ENCODE measurements at places on chromosomes 6 and 20. TPM values are rescaled to one million over a fixed set of nuclear protein-coding genes. Genes with fewer than 3 reads are reported as not detected.
A peak's percentile ranks its signal among the peaks of the same experiment; 100 is the strongest.

The BANF2 gene
- total RNA-seq, result 0.14 TPM

DNA sequence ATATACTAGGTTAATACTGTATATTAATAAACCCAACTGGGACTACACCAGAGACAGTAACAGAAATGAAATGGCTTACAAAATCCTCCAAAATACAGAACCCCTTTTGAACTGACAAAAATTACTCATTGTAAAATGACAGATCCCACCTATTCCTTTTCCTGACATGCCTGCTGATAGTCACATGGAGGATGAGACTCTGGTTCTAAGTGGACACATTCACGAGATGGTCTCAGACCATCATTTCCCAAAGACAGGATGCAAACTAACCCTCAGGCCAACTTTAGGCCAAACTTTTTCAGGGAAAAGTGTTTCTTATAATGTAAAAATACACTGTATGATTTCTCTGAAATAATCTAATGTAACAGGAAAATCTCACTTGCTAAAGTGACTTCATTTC, 22.5 kb downstream of the TBC1D7 start:
- no peak for DNase-seq

DNA sequence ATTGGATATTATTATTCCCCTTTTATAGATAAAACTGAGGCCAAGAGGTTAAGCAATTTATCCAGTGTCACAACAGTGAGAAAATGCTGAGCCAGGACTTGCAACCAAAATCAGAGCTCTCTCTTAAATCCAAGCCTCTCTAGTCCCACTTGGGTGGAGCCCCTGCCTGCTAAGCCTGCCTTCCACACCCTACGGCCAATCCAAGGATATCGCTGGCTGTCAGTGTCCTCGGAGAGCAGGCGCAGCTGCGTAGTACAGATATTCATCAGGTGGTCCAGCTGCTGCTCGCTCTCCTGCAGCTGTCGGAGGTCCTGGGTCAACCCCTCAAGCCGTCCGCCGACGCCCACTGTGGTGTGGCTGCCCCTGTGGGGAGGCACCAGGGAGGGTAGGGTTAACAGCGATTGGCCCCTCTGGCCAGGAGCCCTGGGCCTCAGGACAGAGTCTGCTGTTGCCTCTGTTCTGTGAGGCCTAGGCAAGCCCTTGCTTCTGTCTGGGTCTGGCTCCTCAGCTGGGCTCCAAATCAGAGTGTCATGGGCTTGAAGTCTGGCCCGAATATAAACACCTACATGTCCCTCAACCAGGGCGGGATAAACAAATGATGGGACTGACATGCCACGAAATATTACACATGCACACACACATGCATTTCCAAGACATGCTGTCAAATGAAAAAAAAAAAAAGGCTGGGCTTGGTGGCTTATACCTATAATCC, 3.9 kb upstream of the NECAB3 start:
- DNase-seq, result no peak

GRCh38 chr20:42483730-42484303, 705.9 kb downstream of the PTPRT start:
- peak; percentile 7 for DNase-seq

DNA sequence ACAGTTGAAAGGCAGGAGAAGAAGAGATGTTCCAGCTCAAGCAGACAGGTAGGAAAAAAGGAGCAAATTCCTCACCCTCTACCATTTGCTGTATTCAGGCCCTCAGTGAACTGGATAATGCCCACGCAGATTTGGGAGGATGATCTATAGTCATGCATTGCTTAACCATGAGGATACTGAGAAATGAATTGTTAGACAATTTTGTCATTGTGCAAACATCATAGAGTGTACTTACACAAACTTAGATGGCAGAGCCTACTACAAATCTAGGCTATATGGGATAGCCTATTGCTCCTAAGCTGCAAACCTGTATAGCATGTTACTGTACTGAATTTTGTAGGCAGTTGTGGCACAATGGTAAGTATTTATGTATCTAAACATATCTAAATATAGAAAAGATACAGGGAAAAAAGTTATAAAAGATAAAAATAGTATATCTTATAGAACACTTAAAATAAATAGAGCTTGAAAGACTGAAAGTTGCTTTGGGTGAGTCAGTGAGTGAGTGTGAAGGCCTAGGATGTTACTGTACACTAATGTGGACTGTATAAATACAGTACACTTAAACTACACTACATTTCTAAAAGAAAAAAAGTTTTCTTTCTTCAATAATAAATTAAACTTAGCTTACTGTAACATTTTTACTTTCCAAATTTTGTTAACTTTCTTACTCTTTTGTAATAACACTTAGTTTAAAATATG, 672.3 kb downstream of the UTRN start:
- no peak for DNase-seq

- DNase-seq, result no peak
These were observed 14.3 kb downstream of the B4GALT5 start for GRCh38 chr20:49699200-49699992.

DNA sequence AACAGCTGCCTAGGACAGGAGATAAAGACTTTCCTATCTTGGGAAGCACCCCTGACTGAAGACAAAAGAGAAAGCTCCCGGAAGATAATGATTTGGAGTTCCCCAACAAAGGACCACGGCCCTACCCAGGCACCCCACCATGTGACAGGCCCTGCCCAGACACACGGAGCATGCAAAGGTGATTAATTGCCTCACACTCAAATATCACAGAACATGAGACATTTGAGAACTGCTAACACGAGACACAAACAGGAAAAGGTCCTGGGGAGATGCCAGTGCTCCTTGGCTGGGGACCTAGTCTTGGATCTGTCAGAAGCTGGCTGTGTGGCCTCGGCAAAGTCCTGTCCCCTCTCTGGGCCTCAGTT, 82.5 kb upstream of the PTPN1 start:
- DNase-seq, result no peak

DNA sequence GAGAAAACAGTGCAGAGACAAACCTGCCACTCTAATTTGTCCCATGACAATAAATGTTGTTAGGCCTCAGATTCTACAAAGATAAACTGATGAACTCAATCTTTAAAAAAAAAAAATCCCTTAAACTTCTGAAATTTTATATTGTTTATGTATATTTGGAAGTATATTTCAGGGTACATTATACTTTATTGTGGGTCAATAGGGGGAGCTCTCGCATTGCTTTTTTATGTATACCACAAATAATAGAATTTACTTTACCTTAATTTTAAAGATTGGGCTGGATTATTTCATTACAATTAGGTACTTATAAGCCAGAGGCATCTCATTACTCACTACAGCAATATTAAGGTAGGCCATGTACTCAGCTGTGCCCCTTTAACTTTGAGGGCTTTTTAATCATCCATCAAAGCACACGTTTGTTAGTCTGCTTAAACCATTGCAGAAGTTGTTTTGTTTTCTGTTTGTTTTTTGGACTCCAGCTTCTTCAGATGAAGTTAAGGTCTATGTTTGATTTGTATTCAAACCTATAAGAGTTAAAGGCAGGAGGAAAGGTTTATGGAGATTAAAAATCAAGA, 56.3 kb upstream of the EYA4 start:
- no peak for DNase-seq

- DNase-seq, result no peak
These were observed 67.2 kb upstream of the SMLR1 start for GRCh38 chr6:130760006-130760405.

DNA sequence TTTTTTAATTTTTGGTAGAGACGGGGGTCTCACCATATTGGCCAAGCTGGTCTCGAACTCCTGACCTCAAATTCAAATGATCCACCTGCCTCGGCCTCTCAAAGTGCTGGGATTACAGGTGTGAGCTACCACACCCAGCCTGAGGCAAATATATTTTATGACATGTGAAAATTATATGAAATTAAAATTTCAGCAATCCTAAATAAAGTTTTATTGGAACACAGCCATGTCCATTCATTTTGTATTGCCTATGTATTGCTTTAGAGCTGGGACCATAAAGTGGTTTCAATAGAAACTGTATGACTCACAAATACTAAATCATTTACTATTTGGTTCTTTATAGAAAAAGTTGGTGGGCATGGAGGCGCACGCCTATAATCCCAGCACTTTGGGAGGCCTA, 32.0 kb upstream of the GCM1 start:
- no peak for DNase-seq

DNA sequence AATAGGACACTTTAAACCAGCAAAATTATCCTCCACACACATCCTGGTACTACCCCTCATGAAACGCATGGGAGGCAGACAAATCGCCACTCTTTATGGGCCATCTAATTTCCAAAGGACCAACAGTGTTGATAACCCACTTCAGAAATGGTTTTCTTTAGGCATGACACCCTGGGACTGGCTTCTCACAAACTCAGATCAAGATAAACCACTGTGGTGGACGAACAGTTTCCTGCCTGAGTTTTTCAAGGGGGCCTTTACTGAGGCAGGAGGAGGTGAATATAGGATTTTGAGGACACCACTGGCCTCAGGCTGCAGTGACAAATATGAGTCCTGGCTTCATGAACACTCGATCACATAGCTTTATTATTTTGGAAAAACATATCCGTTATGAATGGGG, 26.0 kb downstream of the TRAM2 start:
- DNase-seq, result no peak
